Activated T-helper 9 cell treated with anti-CD3 and anti-CD28 coated beads, Interleukin-2, amount 50 U/mL, for 16 hours (primary cell): ENCODE measurements at places on chromosomes 2 and 18.

DNA sequence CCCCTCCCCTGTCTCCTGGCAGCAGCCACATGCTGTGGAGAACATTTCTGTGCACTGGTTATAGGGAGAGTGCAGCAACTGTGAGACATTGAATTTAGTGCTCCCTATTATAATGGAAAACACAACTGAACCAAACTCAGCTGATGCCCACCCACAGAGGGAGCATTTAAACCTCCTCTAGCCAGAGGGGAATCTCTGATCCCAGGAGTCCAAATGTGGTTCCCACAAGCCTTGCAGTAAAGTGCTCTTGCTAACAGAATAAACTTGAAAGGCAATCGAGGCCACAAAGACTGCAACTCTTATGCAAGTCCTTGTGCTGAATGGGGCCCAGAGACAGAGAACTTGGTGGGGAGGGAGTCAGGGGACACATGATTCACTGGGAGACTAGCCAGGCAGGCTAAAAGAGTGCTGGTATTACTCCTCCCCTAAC, 638.8 kb upstream of the VRK2 start:
- no peak for DNase-seq

DNA sequence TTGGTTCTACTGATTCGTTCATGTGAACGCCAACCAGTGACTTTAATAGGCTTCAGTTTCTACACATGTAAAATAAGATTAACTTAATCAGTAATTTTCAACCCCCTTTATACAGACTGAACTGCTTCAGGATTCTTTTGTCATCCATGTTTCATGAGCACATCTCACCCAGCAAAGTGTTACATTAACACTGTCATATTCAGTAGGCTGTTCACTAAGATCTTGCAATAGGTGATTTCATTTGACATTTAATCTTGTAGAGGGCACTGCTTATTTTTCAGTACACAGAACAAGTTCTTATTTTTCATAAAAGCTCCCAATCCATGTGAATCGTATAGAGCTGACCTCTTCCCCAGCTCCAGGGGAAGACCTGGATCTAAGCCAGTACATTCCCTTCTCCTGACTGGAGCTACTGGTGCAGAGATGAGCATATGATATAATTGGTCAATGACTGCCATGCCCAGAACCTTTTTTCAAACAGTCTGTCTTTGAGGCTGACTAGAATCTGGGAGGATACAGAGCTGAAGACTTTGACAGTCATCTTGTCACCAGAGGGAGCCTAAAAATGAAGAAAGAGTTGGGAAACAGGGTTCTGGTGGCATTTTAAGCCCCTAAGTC, 72.2 kb upstream of the CHRNA1 start:
- no peak for DNase-seq

DNA sequence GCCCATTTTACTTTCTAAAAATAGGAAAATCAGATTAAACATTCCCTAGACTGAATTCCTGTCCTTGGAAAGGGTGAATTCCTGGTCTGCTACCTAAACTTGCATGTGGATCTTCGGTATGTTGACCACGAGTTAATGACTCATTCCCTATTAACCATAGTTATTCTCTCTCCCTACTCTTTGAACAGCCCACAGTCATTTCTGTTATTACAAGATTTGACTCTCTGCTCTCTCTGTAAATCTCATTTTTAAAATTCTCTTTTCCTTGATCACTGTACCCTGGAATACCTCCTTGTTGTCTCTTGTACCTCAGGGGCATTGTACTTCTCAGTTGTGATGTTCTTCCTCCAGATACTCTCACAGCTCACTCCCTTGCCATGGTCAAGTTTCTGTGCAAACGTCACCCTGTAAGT, 92.0 kb upstream of the GULP1 start:
- DNase-seq = no peak

GRCh38 chr2:70645733-70646419, 92.2 kb upstream of the TGFA start:
- no peak for DNase-seq

- no peak for DNase-seq
These were observed 545.5 kb downstream of the CBLN2 start for GRCh38 chr18:71998547-71999097.

- no peak for DNase-seq
These were observed 25.8 kb downstream of the CIB4 start for GRCh38 chr2:26615336-26615859.

- DNase-seq = no peak
These were observed 33.9 kb downstream of the SOWAHC start for GRCh38 chr2:109648041-109648527.

- no peak for DNase-seq
These were observed 7.9 kb downstream of the MAP3K2 start for GRCh38 chr2:127379712-127380355.

GRCh38 chr2:235937936-235938335, 230.2 kb downstream of the GBX2 start:
- no peak for DNase-seq

- DNase-seq = no peak
These were observed 75.8 kb downstream of the DGKD start for GRCh38 chr2:233430081-233430480.

- no peak for DNase-seq
These were observed 6.2 kb downstream of the LTBP1 start for GRCh38 chr2:32952761-32953476.

DNA sequence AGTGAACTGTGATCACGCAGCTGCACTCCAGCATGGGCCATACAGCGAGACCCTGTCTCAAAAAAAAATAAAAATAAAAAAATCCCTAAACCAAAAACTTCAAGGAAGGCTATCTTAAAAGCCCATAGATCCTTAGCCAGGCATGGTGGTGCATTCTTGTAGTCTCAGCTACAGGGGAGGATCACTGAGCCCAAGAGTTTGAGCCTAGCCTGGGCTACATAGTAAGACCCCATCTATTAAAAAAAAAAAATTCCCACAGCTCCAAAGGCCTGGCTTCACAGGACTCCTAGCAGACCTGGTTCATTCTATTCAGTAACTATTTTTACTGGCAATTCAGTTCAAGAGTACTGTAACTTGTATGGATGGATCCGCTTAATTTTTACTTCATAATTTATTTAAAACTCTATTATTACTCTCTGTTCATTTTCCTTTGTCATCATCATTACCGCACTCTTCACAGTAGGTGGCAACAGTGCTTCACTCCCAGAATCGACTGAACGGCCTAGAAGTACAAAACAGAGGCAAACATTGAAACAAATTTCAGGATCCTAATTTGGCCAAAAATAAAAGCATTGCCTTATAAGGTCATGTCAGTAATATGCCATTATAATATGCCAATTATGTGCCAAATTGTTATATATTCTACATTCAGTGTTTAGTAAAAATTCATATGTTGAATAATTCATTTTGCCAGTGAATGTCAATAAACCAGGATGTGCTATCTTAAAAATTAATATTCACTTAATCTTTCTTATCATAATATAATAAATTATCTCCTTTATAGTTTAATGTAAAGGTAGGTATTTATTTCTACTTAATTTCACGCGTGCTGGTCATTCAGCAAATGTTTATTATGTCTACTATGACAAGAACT, 14.3 kb upstream of the STAM2 start:
- no peak for DNase-seq

GRCh38 chr2:78908973-78909372, 116.5 kb upstream of the REG3G start:
- DNase-seq = no peak

GRCh38 chr2:7857904-7858303, 824.0 kb upstream of the ID2 start:
- DNase-seq = no peak

- no peak for DNase-seq
These were observed 1521.3 kb upstream of the ACVR2A start for GRCh38 chr2:146323564-146323963.
